Esophagus squamous epithelium (tissue), 5 donors: ENCODE measurements at places on chromosomes 6 and 20.

- no peak for DNase-seq
These were observed 125.8 kb downstream of the MAP7 start for GRCh38 chr6:136424450-136424849.

- DNase-seq = no peak
These were observed 2.1 kb downstream of the DEF6 start for GRCh38 chr6:35299674-35300073.

DNA sequence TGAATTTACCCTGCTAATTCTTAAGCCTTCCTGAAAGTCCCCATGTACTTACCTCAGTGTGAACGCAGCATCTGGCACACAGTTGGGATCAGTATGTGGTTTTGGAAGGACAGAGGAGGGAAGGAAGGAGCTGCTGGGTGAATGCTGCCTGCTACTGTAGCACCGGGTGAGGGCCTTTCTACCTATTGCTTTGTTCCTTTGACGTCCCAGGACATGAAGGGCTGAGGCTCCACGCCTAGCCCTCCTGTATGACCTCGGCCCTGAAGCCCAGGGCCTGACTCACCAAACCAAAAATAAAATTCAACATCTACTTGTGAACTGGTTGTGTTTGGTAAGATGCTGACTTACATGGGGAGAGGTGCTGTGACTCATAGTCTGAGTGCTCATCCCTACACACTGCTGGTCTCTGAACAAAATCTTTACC lies 51.1 kb downstream of the ARID1B start:
- DNase-seq = no peak

GRCh38 chr6:161959072-161959471 lies 685.2 kb upstream of the AGPAT4 start:
- DNase-seq = no peak

- DNase-seq = no peak
These were observed 135.9 kb downstream of the TMEM242 start for GRCh38 chr6:157187182-157188083.

DNA sequence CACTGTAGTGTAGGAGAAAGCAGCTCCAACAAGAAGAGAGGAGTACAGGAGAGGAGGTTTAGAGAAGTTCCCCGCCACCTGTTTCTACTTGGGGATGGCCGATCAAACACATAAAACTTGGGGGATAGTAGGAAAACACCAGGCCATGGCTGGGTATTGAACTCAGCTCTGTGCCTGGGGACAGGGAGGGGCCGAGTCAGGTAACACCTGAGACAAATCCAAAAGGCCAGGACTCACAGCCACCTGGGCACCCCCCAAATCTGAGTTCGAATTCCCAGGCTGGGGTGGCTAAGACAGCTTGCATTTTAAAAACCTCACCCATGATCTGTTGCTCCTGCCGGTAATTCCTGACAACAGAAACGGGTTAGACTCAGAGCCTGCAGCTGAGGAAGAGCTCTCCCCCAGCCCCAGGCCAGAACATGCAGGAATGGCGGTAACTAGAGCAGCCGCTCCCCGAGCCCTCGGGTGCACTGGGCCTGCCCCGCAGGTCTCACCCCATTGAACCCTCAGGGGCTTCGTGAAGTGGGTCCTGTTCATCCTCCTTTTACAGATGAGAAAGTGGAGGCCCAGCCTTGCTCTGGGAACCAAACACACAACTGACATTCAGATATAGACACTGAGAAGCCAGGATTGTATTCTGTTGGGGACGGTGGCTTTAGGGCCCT lies 61.0 kb downstream of the TCP11 start:
- DNase-seq = no peak

DNA sequence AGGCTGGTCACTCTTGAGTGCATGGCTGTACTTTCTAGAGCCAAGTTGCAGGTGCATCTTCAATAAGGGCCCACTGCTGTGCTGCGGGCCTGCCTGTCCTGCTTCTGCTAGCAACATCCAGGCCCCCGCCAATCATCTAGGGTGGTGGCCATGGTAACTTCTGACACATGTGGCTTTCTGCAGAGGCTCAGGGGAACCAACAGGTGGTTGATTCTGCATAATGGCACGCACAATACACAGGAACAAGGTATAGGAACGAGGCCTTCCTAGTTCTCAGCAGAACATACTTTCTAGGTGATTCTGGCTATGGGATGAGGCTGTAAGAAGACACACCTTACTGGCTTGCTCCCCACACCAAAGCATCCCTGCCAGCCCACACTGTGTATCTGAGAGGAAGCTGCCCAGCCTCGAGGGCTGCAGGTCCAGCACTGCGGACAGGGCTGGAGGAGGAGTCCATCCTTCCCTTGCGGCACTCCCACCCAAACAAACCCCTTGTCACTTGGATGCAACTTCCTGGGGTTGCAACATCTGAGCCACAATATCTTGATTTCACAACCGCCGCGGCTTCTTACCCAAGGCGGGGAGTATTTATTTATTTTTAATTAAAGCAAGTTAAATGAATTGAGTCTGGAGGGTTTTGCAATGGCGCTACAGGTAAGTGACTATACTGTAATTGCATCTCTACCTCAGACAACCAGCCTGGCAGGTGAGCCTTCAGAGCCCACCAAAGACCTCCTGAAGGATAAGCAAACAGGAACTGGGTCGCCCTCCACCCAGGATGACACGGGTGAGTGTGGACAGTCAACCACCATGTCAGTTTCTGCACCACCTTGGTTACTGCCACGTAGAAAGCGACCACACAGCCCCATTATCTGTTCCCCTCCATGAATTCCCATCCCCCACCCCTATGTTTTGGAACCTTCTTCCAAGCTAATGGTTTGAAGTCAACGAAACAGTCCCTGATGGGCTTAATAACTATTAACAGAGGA lies 49.6 kb downstream of the SULF2 start:
- no peak for DNase-seq

DNA sequence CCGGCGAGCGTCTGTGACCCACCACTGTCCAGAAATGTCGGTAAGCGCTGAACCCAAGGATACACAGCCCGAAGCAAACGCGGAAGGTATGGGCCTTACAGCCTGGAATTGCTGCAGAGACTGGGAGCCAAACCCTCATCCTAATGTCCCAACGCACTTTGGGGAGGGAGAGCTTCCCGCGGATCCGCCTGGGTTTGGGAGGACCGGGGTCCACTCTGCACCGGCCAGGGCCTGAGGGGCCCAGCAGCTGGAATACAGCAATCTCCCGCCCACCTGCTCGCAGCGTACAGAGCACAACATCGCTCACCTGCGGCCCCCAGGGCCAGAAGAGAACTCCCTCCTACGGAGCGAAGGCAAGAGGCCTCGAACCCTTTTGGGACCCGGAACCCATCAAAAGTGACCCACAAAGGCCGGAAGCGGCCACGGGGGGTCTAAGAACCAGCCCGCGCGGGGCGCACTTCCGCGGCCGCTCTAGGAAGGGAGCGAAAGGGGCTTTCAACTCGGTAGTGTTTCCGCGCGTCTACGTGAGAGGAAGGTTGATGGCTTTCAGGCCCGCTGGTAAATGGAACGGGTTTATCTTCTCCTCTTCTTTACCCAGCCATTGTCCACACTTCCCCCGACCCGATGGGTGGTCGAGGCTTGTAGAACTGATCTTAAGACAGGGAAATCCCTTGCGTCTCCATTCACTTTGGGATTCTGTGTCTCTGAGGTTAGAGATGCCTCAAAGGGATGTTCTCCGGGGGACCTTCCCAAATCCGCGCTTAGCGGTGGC lies at the start of gene ZSCAN12:
Gene ZSCAN12 (minus strand): TSS at position 398 of the 772 bp plus-strand sequence. CDS start 1,342 bp downstream, outside the sequence.
- DNase-seq = peak; percentile 35

DNA sequence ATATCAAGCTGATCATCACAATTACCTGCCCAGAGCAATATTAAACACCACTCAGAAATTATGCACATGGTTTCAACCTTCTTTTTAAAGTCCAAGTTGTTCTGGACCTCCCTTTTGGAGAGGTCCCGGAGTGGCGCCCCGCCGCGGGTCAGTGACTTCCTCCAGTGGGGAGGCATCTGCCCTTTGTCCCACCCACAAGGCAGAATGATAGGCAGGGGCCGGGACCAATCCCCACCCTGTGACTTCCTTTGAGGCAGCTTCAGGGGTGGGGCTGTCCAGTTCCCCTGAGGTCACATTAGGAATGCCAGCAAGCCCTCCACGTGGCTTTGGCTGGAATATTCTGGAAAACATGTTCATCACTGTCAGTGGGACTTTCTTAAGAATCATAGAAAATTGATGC lies 207.0 kb downstream of the ANKRD60 start:
- no peak for DNase-seq

DNA sequence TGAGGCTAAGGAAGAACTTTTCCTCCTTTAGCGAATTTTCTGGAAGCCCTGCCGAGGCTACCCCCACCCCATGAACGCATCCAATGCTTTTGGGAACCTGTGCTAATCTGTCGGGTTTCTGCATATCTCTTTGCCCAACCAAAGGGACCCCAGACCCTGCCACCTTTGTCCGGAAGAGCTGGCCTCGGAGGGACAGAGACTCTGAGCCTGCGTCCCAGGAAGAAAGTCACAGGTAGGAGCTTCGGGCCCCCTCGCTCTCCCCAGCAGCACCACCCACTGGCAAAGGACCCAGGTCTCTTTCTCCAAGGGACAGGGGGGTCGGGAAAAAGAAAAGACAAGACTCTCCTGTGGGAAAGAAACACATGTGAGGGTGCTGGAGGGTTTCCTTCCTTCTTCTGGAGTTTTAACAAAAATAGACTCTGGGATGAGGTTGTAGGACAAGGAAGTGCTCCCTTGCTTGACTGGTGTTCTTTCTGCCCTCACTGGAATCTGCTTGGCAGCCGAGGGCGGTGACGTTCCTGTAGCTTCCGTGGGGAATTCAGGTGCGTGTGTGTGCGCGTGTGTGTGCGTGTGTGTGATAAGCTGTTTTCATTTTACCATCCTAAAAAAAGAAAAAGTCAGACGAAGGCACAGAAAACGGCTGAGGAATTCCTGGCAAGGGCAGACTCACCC lies 16.3 kb upstream of the FOXC1 start:
- no peak for DNase-seq

GRCh38 chr6:169714178-169714577 lies 10.1 kb downstream of the PHF10 start:
- no peak for DNase-seq

- DNase-seq = no peak
These were observed 242.9 kb downstream of the CDC5L start for GRCh38 chr6:44630125-44631028.

DNA sequence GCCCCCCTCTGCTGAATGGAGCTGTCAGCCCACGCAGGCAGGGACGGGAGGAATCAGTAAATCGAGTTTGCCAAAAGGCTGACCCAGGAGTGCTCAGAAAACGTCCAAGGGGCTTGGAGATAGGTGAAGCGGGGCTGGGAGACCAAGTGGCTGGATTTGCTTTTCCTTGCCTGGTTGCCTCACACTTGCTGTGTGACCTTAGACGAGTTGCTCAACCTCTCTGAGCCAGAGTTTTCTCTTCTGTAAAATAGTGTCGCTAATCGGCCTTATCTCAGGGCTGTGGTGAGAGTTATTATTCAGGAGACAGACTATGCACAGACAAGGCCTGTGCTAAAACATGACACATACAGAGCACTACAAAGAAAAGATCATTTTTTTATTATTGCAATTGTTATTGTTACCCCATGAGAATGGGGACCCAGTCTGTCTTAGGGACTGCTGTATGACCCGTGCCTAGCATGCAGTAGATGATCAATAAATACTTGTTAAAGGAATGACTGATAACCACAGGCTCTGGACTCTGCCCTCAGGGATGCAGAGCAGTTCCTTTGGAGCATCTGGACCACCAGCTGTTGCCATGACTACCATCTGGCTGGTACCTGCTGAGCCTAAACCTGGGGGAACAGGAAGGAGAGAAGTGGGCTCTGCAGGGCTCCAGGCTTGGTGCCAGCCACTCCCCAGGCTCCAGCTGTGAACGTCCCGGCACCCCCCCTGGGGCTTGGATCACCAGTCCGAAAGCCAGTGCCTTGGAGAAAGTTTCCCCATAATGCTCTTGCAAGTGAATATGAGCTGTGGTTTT lies 901 bp downstream of the KCNK15 start:
- DNase-seq = no peak

DNA sequence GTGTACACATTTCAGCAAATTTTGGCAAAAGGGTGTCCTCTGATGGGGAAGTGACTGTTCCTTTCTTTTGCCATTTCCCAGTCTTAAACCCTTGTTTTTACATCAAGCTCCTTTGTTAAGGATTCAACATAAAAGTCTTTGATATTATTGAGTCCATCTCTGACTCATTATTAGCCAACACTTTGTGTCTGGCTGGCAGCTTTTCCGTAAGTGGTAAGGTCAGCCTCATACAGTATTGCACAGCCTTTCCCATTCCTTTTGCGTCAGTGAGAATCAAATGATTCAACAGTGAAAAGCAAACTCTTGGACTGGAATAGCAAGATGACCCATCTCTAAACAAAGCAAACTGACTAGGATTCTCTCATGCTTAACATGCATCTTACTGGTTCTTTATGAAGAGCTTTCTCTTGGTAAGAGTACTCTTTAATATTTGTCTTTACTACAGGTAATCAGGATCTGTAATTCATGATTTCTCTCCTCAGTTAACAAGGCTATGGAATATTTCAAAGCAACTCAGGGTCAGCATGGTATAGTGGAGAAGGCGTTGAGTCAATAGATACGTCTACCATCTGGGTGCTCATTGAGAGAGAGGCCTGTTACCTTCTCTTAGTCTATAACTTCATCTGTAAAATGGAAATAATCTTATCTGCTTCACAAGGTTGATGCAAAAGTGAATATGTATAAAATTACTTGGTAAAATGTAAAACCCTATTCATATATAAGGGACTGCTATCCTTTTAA lies 183.6 kb downstream of the PRL start:
- DNase-seq = no peak

DNA sequence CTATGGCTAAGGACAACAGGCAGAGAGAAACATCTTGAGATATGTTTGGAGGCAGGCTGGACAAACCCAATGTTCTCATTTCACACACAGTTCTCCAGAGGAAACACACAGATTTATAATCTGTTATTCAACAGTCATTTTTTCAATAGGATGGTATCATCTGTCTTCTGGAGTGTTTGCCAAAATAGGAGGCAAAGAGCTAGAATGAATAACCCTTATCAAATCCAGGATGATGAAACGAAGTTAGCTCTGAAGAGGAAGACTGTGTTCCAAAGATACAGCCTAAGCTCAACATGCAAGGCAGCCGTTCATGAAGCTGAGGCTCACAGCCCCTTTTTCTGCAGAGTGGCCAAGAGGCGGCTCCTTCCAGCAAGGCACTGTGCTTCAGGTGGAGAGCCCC lies 70.8 kb downstream of the PPP1R3G start:
- no peak for DNase-seq

GRCh38 chr6:151911401-151911800 lies 103.9 kb downstream of the ESR1 start:
- DNase-seq = no peak

GRCh38 chr20:21398109-21399004 lies 1.0 kb upstream of the NKX2-4 start:
- DNase-seq = no peak

DNA sequence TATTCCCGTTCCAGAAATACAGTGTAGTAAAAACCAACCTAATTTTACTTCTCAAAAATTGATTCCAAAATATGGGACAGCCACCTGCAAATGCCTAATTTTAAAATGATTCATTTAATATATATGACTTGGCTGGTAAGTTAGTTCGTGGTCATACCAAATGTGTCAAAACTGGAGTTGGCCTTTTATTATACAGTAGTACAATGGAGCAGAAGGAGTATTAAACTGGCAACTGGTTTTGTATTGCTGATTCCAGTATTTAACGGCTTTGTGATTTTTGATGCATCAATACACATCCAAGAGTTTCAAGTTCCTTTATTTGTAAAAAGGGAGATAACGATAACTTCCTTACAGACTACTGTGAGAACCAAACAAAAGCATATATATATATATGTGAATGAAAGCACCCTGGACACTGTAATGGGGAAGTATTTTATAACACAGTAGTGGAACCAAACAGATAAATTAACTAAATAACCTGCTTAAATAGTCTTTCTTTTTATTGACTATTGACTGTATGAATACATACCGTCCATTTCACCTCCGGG lies 24.8 kb downstream of the SAMHD1 start:
- no peak for DNase-seq
